GOT3 (cell line): ENCODE measurements at places on chromosomes 12 and 14.

GRCh38 chr12:99154216-99154982 is 493.2 kb upstream of the GARIN6 start:
- no peak for DNase-seq

GRCh38 chr14:22314183-22314820 is 274.7 kb downstream of the DAD1 start:
- DNase-seq = no peak

DNA sequence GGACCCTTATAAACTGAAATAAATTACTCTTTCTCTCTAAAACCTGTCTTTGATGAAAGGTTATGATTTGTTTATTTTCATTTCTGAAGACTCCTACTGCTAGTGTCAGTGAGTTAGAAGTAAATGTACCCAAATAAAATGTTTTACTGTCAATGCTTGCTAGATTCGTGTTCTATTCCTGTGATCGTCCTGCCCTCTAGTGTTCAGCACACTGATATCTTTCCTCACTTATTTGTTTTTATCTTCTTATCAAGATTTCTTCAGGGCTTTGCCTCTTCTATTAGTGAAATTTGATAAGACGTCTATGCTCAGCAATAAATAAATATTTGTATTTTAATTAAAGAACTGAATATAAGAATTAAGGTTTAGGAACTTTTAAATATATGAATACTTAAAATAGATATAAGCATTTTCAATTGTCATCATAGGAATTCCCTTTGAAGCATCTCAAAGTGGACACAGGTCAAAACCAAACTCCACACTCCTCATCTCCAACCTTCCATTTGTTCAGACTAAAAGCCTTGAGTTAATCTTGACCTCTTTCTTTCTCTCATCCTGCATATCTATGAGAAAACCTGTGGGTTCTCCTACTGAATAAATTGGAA is 75.8 kb downstream of the C12orf50 start:
- no peak for DNase-seq

- DNase-seq = no peak
Measured at GRCh38 chr14:51681411-51681810, 29.7 kb downstream of the FRMD6 start.

DNA sequence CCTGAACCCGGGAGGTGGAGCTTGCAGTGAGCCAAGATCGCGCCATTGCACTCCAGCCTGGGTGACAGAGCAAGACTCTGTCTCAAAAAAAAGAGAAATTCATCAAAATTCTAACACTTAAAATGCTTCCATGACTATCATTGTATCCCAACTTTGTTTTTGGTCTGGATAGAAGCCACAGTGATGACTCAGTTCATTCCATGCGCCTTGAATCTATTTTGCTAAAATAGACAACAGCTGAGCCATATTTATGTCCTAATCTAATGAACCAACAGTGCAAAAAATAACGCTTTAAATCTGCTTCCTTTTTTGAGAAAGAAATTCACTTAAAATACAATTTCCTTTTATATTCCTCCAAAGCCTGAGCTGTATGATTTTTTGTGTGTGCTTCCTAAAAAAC is 23.2 kb upstream of the BICD1 start:
- no peak for DNase-seq

GRCh38 chr12:29187756-29188155 is 38.7 kb downstream of the FAR2 start:
- DNase-seq = no peak

DNA sequence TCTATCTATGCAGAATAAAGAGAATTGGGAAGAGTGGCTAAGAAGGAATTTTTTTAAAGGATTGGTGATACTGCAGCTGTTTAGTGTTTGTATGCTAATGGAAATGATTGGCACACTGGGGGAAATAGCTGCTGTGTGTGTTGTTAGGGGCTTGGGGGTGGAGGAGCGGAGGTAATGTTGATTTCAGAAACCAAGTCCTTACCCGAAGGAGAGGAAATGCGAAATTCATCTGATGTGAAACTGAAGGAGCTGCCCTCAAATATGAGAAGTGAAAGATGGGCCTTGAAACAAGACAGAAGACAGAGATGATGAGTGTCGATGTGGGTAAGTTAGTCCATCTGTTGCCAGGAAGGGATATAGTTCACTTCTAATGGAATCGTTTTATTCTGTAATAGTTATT is 21.2 kb upstream of the RNASE12 start:
- DNase-seq = no peak

DNA sequence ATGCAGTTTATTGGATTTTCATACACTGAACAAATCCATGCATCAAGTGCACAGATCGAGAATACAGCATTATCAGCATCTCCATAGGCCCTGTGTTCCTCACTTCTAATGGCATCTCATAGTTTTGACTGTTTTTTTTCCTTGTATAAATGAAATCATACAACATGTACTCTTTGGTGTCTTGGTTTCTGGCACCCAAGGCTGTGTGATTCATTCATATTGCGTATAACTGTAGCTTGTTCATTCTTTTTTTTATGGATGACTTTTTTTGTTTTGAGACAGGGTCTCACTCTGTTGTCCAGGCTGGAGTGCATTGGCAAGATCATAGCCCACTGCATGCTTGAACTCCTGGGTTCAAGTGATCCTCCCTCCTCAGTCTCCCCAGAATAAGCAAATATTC is 14.3 kb downstream of the RASSF8 start:
- DNase-seq = no peak

DNA sequence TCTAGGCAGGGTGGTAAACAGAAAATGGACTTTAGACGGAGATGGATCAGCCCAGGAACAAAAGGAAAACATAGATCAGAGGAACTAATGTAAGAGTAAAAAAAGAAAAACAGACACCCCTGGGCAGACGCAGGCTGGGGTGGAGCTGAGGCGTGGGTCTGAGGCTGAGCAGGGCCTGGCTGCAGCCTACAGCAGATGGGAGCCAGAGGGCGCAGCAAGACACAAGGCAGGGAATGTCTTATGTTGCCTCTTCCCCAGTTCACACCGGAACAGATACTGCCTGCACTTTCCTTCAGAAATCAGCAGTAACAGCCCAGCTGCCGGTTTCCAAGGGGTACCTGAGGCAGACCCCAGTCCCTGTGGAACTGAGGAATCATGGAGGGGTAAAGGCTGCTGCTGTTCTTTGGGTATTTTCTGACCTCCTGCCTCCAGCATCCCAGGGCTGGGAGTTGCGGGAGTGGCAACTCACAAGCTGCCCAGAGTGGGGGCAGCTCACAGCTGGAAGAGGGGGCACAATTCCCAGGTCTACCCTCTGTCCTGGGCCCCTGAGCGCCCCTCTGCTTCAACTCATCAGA is 9.8 kb downstream of the ZNF605 start:
- DNase-seq = no peak

DNA sequence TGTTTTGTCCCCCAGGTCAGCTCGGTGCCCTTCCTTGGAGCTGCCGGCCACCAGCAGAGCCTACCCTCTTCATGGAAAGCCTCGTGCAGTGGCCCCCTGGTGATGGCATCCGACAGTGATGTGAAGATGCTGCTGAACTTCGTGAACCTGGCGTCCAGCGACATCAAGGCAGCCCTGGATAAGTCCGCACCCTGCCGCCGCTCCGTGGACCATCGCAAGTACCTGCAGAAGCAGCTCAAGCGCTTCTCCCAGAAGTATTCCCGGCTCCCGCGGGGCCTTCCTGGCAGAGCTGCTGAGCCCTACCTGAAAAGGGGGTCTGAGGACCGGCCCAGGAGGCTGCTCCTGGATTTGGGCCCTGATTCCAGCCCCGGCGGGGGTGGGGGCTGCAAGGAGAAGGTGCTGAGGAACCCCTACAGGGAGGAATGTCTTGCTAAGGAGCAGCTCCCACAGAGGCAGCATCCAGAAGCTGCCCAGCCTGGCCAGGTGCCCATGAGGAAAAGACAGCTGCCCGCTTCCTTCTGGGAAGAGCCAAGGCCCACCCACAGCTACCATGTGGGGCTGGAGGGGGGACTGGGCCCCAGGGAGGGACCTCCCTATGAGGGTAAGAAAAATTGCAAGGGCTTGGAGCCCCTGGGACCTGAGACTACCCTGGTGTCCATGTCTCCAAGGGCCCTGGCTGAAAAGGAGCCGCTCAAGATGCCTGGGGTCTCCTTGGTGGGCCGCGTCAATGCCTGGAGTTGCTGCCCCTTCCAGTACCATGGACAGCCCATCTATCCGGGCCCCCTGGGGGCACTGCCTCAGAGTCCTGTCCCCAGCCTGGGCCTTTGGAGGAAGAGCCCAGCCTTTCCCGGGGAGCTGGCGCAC is 1.3 kb downstream of the FAM181A start:
- DNase-seq = no peak

- no peak for DNase-seq
Measured at GRCh38 chr14:94632305-94632590, 20.1 kb downstream of the SERPINA3 start.
